MV-4-11 (cell line): ENCODE measurements at places on chromosomes 6 and 20.

GRCh38 chr20:25038591-25039015 is 19.3 kb downstream of the ACSS1 start:
- DNase-seq: no peak

DNA sequence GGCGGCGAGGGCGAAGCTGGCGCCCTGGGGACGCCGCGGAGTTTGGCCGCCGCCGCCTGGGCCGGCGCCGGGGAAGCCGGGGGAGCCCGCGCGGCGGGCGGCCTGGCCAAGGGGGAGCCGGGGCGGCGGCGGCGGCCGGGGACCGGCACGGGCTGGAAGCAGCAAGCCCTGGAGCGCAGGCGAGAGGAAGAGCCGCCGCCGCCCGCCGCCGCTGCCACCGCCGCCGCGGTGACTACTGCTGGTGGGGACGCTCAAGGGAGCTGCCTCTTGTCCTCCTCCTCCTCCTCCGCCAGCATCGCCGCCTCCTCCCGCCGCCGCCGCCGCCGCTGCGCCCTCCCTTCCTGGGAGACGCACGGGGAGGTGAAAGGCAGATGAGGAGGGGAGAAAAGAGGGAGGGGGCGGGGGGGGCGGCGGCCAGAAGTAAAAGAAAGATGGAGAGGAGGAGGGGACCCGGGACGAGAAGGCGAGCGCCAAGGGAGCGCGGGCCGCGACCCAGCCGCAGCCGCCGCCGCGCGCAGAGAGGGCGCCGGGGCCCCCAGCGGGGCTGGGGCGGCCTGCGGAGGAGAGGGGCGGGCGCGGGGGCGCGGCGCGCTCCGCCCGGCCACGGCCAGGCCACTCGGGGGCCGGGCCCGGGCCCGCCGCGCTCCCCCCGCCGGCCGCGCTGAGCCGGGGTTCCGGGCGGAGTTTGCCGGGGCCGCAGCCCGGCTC is 846 bp downstream of the PDE10A start:
- DNase-seq: no peak

DNA sequence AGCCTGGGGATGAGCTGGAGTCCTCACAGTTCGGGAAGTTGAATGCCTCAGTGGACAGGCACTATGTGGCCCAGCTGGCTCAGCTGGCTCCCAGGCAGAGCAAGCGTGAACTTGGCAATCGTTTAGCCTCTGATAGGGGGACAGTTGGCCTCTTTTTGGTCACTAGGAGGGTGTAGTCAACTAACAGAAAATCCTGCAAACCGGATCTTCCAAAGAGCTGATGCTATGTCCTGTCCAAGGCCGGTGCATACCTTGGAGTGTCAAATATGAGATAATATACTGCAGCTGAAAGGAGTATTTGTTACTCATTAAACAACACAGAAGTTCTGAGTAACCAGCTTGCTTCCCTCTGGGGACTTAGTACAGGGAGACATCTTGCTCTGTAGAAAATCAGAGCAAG is 126.2 kb upstream of the EXOC2 start:
- DNase-seq: no peak

DNA sequence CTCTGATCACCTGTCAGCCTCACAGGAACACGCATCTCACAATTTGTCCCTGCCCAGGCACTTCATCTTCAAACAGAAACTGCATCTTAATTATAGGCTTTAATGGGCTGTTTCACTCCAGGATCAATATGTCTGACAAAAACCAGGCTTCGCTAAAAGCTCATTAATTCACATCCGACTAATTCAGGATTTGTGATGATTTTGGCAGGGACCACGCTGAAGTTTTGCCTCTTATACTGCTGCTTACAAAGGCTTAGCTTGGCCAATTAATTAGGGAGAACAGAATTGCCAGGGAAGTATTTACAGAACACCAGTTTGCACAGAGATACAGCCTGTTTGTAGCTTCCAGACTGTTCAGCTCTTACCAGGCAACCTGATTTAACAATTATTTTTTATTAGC is 541.0 kb upstream of the SPTLC3 start:
- DNase-seq: no peak
